Activated CD4-positive, alpha-beta T cell treated with anti-CD3 and anti-CD28 coated beads, Interleukin-2, amount 50 U/mL, for 48 hours (primary cell): ENCODE measurements at places on chromosomes 3 and 15.
A peak's percentile ranks its signal among the peaks of the same experiment; 100 is the strongest.

DNA sequence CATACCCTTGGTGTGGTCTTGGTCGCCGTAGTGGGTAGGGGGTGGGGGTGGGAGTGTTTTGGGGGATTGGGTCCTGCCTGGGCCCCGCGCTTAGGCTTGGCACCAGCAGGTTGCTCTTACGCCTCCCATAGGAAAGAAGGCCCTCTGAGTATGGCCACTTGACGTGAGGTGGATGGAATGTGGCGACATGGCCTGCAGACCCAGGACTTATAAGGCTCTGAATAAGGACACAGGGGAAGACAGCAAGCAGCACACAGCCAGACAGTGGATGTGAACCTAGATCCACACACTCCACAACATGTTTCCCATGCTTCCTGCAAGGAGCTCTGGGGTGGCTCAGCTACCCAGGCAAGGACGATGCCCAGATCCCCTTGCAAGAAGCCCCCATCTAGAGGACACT lies 12.4 kb downstream of the RBPMS2 start:
- DNase-seq: no peak

GRCh38 chr3:35894735-35895134 lies 255.4 kb downstream of the ARPP21 start:
- DNase-seq: no peak

DNA sequence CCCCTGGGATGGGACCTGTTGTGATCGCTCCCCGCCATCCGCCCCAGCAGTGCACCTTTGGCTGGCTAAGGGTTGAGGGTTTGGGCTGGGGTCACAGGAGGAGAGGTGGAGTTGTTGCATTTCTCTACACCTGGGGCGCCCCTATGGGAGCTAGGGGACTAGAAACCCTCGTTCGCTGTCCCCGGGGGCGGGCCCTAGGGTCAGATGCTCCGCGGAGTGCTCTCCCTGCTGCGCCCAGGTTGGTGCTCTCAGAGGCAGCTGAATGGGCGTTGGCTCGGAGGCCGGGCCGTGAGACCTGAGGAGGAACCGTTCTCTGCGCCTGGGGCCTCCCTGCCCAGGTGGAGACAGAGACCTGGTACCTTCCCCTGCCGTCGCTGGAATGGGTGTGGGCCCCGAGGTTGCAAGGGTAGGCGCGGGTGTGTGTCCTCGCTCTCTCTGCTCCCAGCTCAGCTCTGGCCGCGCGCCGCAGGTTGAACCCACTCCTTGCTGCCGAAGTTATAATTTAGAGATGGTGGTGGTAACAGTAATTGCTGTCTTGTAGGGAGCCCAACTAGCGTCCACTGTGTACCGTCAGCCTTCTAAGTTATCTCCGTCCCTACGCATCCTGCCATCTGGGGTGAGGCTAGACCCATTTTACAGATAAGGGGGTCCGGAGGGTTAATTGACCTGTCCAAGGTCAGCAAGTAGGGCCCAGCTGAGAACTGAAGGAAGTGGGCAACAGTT lies 965 bp downstream of the FLNB start:
- peak; percentile 61 for DNase-seq

DNA sequence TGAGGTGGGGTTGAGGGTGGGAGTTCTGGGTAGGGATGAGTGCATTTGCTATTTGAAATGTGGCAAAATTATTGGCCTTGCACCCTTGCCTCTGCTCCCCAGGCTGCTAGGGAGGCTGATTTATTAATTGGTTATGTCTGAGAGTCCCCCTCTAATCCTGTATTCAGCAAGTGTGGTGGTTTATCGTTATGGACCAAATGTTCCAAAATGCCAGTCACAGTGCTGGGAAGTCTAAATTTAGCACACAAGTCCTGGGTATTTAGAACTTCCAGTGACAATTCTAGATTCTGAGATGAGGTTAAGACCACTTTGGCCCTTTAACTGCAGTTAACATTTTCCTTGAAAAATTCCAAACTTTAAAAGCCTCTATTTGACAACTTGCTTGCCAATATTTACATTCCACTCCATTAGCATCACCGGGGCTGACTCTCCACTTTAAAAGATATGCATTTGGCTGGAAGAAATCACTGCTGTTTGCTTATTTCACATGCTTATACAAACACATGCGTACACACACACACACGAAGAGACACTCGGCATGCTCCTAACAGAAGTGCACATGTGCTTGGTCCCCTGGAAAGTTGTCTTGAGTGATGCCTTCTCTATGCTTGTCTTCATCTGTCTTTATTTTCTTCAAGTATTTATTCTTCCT lies 247.7 kb downstream of the IL20RB start:
- no peak for DNase-seq

GRCh38 chr3:160746976-160747375 lies 9.1 kb upstream of the PPM1L start:
- DNase-seq: no peak

DNA sequence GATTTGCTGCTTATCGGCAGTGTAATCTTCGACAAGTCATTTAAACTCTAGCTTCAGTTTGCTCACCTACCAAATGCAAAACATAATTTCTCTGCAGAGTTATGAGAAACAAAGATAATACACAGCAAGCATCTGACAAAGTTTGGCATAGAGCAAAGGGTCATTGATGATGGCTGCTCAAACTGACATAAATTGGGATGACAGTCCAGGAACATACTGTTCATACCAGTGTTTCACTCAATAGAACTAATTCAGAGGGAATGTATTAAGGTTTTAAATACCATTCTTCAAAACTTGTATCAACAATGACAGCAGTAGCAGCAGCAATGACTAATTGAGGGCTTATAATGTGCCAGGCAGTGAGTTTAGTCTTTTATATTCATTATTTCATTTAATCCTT lies 137.6 kb downstream of the SPATA16 start:
- no peak for DNase-seq

- no peak for DNase-seq
These were observed 4.3 kb upstream of the EIF3J start for GRCh38 chr15:44532689-44533088.

GRCh38 chr3:141086188-141086587 lies 35.0 kb downstream of the SPSB4 start:
- no peak for DNase-seq

- DNase-seq: no peak
These were observed 763.4 kb upstream of the GOLIM4 start for GRCh38 chr3:168859143-168859542.

GRCh38 chr3:56851966-56852884 lies 50.5 kb upstream of the ARHGEF3 start:
- no peak for DNase-seq

DNA sequence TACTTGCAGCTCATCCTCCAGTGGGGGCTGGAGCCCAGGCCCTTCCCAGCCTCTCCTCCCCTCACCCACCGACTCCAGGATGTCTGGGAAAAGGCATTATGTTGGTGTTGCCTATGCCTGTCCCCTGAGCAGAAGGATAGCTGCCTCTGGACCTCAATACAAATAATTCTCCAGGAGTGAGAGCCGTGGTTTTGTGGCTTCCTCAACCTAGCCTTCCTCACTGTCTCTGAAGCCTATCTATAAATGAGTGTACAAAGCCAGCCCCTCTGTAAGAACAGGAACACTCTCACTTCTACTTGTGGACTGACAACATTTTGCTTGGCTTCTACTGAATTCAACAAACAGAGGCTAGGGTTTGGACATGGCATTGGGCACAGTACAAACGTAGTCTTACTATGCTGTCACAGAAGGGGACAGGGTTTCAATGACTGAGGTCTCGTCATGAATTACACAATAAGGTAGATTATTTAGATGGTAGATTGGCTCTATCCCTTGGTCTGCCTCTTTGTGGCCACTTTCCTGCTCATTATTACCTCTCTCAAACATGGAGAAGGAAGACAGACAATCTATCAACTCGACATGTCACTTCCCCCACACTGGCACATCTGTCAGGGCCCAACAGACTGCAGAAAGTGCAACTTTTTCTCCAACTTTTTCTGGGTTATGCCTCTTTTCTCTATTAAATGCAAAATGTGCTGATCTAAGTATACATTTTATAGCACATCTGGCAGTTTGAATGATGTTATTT lies 82.8 kb upstream of the MEX3B start:
- DNase-seq: no peak

DNA sequence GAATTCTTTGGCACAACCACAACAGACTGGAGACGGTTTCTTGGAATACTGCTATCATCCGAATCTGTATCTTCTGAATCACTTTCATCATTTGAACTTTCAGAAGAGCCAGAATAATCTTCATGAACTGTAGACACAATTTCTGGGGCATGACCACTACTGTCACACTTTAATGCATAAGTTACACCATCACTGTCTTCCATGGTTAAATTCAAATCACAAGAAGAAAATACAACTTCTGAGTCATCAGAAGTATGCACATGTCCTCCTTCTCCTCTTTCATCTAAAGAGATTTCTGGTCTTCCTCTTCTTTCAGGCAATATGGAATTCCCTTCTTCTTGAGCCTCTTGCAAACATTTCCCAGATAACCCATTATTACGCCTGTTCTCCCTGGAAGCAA lies 42.5 kb downstream of the SETD2 start:
- DNase-seq: no peak

- no peak for DNase-seq
These were observed 43.2 kb downstream of the KLHL25 start for GRCh38 chr15:85751291-85752123.

- no peak for DNase-seq
These were observed 309.3 kb upstream of the UBE2E2 start for GRCh38 chr3:22893644-22894325.

DNA sequence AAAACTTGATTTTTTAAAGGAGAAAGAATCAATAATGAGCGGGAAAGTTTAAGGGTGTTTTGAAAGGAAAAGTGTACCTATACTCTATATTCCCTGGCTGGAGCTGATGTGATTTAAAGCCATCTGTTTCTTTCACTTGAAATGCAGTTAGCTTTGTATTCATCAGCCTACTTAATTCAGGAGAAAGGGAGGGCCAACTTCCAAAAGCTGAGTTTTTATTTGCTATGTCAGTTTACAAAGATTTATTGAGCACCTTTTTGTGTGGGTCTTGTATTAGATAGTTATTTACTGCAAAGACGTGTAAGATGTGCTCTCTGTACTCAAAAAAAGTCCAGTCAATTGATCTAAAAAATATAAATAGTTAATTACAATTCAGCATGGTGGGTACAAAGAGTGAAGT lies 176.2 kb upstream of the GOLIM4 start:
- no peak for DNase-seq

DNA sequence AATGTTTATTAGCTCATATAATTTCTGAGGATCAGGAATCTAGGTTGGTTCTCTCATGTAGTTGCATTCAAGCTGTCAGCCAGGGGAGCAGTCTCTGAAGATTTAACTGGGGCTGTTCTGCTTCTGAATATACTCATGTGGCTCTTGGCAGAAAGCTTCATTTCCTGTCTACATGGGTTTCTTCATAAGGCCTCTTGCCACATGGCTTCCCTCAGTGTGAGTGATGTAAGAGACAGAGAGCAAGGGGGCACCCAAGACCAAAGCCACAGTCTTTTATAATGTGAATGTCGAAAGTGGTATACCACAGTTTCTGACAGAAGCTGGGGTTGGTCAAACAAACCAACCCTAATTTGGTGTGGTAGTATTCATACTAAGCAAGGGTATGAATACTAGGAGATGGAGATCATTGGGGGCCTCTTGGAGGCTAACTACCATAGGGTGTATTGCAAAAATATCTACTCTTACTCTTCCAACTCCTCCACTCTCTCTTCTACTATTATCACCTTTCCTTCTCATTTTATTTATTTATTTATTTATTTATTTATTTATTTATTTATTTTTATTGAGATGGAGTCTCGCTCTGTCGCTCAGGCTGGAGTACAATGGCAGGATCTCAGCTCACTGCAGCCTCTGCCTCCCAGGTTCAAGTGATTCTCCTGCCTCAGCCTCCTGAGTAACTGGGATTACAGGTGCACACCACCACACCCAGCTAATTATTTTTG lies 123.8 kb downstream of the B3GALNT1 start:
- DNase-seq: no peak

- DNase-seq: no peak
These were observed 790 bp upstream of the WHAMM start for GRCh38 chr15:82808634-82809041.

GRCh38 chr15:101088271-101088670 lies 163.6 kb downstream of the CHSY1 start:
- DNase-seq: no peak

DNA sequence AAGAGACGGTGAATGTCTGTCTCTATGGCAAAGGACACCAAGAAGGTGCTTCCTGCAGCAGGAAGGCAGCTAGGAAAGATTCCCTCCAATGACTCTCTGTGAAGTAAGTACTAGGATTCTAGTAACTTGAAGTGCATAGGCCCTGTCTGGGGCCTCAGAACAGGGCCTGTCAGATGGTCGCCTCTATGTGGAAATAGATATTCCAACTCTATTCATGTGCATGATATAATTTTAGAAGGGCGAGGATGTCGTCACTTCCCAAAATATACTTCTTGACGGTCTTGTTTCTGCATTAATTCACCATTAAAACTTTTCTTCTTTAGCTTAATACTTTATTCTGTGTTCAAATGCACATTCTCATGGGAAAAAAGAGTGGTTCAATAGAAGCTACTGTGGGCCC lies 167.0 kb downstream of the TLE3 start:
- no peak for DNase-seq

DNA sequence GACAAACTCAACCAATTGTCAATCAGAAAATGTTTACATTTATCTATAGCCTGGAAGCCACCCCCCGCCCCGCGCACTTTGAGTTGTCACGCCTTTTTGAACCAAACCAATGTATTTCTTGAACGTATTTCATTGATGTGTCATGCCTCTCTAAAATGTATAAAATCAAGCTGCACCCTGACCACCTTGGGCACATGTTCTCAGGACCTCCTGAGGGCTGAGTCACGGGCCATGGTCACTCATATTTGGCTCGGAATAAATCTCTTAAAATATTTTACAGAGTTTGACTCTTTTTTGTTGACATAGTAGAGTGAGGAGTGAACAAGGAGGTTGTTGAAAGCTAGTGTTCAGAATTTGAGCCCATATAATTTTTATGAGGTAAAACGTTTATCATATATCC lies 6.5 kb downstream of the MCTP2 start:
- DNase-seq: no peak

DNA sequence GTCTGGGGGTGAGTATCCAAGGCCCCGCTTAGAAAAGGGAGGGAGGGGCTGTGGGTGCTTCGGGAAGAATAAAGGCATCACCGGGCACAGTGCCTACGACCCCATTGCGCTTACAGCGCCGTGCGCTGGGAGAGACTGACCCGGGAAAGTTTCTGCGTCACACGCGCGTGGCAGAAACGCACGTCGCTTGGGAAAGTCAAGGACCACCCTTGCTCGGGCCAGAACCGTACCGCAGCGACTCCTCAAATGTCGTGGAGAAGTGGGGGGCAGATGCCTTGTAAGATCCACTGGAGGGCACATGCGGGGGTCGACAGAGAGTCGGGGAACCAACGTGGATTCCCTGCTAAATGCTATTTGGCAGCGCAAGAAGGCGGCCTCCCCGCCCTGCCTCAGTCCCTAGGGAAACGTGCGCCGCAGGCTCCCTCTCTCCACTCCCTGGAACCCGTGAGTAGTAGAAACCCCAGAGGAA lies 2.4 kb downstream of the ADAMTS9 start:
- DNase-seq: no peak

- DNase-seq: peak; percentile 26
These were observed 289.0 kb upstream of the RASGRP1 start for GRCh38 chr15:38853608-38854007.

DNA sequence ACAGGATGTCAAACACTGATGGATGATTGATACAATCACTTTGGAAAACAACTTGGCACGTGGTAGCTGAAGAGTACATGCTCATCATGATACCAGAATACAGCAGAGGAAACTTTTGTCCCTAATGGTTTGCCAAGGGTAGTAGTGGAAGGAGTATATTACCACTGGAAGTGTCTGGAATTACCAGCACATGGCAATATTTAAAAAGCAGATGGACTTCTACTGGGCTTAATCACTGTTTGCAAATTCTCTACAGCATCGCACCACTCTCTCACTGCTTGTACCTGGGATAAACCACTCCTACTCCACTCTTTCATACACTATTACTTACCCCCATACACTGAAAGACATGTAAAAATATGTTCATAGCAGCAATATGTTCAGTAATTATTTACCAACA lies 19.6 kb upstream of the GP5 start:
- no peak for DNase-seq
